Hepatic stellate cell (primary cell): ENCODE measurements at places on chromosomes 2 and 18.

DNA sequence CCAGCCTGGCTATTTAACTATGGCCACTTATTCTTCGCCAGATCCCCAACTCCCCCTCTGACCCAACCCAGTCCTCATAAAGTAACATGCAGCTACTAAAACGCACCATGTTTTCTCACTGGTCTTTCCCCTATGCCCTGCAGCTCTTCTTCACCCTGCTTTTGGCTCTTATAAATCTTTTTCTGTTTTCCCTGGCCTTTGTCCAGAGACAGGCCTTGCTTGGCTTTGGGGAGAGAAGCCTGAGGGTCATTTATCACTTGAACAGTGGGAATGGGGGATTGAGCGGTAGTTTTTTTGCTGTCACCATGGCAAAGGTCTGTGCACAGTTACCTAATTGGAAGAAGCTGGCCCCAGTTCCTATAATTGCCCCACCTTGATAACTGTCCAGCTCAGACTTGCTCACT is 202.9 kb upstream of the NT5C1B start:
- no peak for DNase-seq

DNA sequence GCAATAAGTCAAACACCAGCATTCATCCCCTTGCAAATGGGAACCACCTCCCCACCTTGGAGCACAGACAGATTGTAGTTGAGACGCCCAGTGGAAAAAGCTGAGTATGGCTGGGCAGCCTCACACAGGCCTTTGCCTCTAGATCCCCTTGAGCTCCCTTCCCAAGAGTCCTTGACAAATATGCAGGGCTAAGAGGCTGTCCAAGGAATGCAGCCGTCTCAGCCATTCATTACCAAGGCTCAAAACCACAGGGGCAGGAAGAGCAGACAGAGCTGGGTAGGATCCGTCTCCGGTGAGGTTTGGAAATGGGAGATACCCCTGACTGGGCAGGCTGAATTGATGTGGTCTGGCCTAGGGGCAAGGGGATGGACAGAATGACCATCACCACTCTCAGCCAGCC is 557.1 kb downstream of the TNS1 start:
- no peak for DNase-seq

DNA sequence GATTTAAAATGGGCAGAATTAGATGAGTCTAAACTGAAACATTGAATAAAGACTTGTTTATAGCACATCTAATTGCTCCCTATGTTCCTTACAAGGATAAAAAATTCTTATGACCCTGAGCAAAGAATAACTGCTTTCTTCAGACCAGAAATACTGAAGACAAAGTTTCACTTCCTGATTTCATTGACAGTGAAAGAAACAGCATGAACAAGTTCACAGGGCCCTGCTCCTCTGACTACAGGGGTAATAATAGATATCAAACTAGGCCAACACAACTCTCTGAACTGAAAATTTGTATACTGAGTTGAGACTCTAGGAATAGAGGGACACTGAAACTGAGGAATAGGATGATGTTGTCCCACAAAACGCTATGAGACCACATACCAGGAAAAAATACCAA is 1383.3 kb upstream of the CDH2 start:
- no peak for DNase-seq

GRCh38 chr2:86480105-86480504 is 38.9 kb downstream of the KDM3A start:
- DNase-seq, result no peak

DNA sequence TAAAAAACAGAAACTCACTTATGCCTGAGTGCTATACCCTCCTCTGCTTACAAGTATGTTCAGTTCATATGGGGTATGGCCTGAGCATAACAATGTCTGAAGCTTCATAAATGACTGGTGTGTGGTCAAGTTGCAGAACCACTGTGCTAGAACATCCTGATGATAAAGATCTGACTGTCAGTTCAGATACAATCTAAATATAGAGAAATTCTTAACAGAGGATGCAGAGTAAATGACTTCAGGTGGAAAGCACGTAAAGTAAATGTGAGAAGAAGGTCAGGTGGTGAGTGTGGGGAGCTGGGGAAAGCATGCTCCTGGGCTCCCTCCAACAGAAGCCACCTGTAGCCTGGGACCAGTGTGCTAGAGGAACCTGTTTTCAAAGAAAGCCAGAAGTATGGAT is 926.2 kb downstream of the TSN start:
- DNase-seq, result no peak
